ENCODE measurements at places on chromosomes 11 and 22.
A peak's percentile ranks its signal among the peaks of the same experiment; 100 is the strongest.

- no peak for DNase-seq
Observed at GRCh38 chr11:11472106-11472505, 119.1 kb upstream of the CSNK2A3 start.

DNA sequence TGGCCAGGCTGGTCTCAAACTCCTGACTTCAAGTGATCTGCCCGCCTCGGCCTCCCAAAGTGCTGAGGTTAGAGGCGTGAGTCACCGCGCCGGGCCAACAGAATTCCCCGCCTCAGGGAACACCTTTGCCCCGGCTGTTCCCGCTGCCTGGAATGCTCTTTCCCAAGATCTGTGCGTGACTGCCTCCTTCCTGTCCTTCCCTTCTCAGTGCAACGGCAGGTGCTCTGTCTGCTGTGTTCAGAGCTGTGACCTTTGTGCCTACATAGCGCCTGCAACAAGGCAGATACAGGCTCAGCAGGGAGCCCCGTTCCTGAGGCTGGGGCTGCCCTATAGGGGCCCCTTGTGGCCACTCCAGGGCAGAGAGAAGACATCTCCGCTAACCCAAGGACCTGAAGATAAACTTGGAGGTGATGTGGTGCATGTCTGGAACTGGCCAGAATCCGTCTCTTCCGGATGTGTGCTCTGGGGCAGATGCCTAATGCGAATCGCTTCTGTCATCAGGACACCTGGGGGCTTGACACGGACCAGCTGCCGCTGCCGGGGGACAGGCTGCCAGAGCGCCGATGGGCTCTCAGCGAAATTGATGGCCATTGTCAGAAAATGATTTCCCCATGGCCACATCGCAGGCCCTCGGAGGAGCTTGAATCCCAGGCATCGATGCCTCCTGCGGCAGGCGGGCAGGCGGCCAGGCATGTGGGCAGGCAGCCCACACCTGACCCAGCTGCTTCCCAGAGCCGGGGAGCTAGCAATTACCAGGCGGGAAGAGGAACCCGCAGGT lies 43.5 kb upstream of the TCF20 start:
- peak; percentile 66 for DNase-seq

GRCh38 chr11:9273376-9274336 lies 8.5 kb upstream of the DENND5A start:
- no peak for DNase-seq

GRCh38 chr11:18739685-18740084 lies 13.7 kb upstream of the IGSF22 start:
- DNase-seq, result no peak

GRCh38 chr11:134393638-134394037 lies 18.4 kb downstream of the B3GAT1 start:
- DNase-seq, result peak; percentile 13

- DNase-seq, result no peak
Observed at GRCh38 chr11:113553235-113553634, 78.0 kb upstream of the DRD2 start.

- DNase-seq, result no peak
Observed at GRCh38 chr22:28116219-28116673, 197.2 kb upstream of the PITPNB start.

DNA sequence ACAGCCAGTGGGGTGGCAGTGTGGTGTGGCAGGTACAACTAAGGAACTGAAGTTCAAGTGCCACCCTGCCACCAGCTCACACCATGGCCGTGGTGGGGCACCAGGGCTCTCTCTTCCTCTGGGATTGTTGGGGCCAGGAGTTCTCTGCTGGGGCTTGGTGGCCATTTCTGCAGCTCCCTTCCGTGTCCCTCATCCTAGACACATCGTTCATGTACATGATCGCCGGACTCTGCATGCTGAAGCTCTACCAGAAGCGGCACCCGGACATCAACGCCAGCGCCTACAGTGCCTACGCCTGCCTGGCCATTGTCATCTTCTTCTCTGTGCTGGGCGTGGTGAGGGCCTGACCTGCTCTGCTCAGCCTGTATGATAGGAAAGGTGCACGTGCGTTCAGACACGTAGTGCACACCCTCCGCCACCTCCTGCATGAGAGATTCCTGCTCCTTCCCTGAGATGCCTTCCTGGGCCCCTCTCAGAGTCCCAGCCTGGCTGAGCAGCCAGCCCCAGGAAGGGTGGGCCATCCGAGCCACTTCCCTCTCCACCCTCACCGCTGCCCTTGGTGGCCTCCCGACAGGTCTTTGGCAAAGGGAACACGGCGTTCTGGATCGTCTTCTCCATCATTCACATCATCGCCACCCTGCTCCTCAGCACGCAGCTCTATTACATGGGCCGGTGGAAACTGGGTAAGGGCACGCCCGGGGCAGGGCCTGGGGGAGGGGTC lies 7.3 kb upstream of the TAGLN start:
- DNase-seq, result no peak

DNA sequence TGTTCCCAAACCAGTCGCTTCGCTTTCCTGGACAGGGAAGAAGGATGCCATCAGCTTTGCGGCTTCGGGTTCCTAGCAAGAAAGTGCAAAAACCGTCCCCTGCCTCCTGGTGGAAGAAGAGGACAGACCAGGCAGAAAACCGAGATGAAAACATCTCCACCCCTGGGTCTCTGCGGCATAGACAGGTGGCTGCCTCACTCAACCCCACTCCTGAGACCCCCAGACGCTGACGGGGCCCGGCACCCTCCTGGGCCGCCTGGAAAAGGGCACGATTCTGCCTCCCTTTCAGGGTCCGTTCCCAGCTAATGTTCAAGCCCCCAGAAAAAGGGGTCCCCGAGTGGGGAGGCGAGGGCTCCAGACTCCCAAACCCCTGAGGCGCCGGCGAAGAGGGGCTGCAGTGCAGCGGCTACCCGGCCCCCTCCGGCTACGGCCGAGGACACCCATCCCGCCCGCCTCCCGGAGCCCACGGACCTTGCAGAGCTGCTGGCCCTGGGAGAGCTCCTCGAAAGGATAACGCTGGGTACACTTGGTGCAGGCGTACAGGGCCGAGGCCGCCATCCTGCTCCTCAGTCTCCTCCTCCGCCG lies 569 bp downstream of the FAM76B start:
- peak; percentile 49 for DNase-seq

DNA sequence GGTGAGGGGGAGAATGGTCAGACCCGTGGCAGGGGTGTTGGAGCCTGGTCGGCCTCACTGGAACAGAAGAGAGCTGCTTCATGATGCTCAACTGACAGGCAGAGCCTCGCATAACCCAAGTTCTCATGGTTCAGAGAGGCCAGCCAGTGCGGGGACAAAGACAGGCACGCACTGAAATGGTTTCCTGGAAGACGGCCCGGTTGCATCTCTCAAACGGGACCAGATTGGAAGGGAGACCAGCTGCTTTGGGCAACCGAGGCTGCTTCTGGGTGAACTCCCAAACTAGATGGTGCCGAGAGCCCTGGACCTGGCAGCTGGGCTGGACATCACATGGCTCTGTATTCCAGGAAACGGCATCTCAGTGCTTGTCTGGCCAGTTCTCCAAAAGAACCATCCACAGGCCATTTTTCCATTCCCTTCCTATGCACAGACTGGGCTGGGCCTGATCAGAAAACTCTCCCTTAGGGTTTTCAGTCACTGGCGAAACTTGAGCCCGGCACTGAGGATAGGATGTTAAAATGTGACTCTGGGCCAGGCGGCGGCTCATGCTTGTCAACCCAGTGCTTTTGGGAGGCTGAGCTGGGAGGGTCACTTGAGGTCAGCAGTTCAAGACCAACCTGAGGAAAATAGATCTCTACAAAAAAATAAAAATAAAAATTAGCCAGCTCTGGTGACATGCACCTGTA lies 80.1 kb upstream of the PRODH start:
- DNase-seq, result peak; percentile 53

- no peak for DNase-seq
Observed at GRCh38 chr11:102824556-102824955, 18.9 kb downstream of the MMP3 start.

DNA sequence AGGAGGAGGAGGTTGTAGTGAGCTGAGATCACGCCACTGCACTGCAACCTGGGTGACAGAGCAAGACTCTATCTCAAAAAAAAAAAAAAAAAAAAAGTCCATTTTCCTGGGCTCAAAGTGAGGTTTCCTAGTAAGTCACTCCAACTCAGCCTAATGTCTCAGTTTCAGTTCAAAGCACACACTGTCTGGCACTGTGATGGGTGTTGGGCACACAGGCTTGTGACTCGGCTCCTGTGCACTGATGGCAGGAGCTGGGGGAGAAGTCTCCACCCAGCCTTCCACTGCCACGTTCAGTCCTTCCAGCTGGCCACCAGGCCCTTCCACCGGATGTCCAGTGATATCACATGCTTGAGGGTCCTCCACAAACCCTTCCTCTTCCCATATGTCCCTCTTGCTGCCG lies 186.0 kb downstream of the CEP164 start:
- no peak for DNase-seq

All from G401 (cell line).